ENCODE measurements at places on chromosomes 6 and 20.

DNA sequence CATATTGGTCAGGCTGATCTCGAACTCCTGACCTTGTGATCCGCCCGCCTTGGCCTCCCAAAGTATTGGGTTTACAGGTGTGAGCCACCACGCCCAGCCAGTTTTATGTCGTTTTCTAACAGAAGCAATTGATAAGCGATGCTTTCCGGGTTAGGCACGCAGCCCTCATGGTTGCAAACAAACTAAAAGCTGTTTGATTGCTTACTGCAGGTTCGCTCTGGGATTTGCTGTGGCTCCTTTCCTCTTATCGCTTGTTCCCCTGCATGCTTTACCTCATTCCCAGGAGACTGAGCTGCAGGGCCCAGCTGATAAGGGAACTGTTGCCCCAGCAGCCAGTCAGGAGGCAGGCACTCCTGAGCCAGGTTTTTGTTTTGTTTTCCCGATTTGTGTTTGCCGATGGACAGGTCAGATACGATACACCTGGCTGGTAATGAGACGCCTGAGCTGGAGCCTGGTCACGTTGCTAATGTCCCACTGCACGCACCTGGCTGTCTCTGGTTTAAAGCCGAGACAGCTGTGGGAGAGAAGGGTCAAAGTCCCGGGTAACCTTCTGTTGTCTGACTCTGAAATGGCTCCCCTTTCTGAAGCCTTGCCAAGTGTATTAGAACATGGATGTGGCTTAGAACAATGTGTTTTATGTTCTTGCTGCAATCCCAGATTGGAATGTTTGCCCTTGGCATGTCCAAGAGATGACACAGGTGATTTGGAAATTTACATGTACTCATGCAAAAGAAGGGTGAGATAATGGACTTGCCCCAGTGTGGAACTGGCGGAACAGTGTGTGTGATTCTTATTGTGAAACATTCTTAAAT lies 19.9 kb downstream of the DSP start:
- DNase-seq = no peak

GRCh38 chr6:128233531-128233930 lies 286.9 kb downstream of the PTPRK start:
- DNase-seq = no peak

DNA sequence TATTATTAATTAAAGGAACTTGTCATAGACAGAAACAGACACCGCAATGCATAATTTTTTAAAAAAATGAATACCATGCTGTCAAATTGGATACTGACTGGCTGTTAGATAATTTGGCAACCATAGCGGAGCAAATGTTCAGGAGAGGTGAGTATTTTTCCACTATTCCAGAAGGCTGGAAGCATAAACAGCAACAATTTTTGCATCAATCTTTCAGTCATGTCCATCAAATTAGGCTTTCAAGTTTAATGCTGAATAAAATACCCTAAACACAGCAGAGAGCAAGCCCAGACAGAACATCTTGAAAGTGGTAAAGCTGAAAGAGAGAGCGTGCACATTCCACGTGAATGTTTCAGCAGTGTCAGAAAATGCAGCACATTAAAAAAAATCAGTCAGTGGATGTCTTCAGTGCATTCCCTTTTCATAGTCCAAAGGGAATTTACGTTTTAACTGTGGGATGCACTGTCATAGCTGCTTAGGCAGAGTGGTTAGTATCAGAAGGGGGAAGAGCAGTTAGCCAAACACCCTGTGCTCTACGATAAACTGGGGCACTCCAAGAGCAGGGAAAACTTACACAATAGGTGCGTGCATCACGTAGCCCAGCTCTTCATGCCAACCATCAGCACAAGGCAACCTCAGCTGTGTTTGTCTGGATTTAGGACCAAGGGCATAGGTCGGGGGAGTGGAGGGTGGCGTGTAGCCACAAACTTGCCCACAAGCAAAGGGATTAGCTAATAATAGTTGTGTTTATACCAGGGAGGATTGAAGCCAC lies 116.2 kb upstream of the STMND1 start:
- DNase-seq = no peak

- DNase-seq = no peak
Observed at GRCh38 chr20:52895235-52895634, 76.9 kb upstream of the TSHZ2 start.

- peak; percentile 19 for DNase-seq
Observed at GRCh38 chr6:85449818-85450759, at the start of gene NT5E. NT5E (plus strand) TSS chr6:85450083; CDS start chr6:85450140, 57 bp downstream.
